Stimulated activated CD4-positive, alpha-beta T cell treated with anti-CD3 and anti-CD28 coated beads, Interleukin-2, amount 100 ng/mL, for 24 hours (primary cell): ENCODE measurements at places on chromosomes 4 and X.
A peak's percentile ranks its signal among the peaks of the same experiment; 100 is the strongest.

- DNase-seq, result no peak
These were observed 427.2 kb downstream of the FAT4 start for GRCh38 chr4:125741825-125742452.

DNA sequence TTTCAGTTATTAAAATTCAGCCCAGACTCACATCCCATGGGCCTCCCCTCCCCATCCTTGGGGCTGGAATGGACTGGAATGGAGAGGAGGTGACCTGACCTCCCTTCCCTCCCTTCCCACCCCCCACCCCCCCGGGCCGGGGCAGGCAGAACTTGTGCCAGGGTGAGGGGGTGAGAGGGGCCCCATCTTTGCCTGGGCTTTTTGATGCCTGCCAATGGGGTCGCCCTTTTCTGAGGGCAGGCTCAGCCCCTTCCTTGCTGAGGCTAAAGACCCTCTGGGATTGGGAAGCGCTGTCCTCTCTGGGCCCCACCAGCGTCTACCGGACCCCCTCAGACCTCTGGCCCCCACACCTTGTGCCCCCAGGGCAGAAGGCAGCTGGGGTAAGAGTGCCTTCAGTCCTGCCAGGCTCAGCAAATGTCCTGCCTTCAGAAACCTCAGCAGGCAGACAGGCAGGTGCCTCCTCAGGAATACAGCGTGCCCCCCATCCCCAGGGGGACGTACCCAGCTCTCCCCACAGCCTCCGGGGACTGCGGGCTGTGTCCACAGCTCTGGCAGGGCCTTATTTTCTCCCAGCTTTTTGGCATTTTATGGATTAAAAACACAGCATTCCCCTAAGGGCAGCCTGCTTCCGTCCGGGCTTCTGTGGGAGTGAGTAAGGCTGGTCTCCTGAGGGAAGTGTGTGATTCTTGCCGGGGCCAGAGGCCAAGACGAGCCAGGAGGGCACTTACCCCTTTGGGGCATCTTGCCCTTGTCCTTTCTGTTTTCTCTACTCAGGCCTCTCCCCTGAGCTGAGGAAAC lies 12.6 kb upstream of the CCNQ start:
- no peak for DNase-seq

- DNase-seq, result peak; percentile 55
These were observed 522 bp downstream of the FNIP2 start for GRCh38 chr4:158769175-158769921.

DNA sequence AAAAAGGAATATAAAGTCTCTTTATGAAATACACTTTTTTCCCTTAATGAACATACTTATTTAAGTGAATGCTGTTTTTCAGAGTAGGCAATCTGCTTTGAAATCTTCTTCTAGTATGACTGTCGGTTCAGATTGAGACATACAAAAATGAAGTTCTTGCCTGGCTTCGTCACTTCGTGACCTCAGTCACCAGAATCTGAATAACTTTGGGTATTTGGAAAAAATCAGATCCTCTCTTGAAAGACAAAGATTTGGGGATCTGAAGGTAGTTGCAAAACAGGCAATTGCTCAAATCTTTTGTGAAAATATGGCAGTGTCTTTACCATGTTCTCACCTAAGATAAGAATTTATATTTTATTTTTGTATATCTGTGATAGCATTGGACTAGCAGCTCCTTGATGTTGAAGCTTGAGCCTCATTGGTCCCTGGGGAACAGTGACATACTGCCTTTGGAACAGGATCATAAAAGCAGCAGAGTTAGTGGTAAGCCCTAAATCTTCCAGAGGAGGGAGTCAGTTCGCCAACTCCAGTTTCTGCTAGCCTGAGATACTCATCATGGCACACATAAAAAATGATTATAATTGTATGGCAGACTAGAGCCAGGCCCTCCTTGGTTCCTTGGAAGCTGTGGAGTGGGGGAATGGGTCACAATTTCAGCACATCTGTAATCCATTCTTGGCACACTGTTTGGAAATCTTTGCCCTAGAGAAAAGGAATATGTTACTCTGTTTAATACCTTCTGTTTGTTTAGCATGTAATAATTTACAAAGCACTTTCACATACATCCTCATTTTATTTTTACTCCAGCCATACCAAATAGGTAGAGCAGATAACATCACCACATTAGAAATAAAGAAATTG lies 5.0 kb downstream of the ARFIP1 start:
- DNase-seq, result no peak

GRCh38 chr4:120694973-120695372 lies 227.6 kb downstream of the PRDM5 start:
- no peak for DNase-seq

GRCh38 chr4:124189545-124189944 lies 523.0 kb downstream of the ANKRD50 start:
- no peak for DNase-seq

GRCh38 chrX:75156531-75156945 lies 455 bp upstream of the ABCB7 start:
- DNase-seq, result no peak

DNA sequence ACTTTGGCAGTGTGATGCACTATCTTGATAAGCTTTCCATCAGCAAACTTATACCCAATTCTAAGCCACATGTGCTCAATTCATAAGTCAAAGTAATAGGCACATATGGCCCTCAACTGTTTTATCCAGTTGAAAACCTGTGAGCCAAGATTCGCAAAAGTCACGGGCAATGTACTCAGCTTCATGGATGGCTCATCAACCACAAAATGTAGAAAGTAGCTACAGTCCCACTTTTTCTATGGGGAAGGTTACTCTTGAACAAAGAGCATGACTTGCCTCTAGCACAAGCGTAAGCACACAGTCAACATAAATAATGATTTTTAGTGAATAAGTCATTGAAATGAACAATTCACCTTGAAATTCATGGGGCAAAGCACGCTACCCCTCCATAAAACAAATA lies 25.1 kb upstream of the DDX53 start:
- DNase-seq, result no peak

DNA sequence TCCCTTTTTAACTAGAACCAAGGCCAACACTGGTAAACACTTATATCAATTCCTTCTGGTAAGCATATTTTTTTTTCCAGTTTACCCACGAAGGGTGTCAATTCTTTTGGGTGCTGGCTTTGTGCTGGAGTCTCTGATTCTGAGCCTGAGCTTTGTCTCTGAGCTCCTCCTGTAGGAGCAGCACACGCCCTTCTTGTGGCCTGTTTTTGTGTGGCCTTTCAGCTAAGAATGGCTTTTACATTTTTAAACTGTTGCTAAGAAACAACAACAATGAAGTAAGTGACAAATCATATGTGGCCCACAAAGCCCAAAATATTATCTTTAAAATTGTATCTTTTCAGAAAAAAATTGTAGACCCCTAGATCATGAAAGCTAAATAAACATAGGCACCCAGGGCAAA lies 98.0 kb upstream of the TBC1D9 start:
- DNase-seq, result no peak
